ENCODE measurements at places on chromosomes 1 and 21.

DNA sequence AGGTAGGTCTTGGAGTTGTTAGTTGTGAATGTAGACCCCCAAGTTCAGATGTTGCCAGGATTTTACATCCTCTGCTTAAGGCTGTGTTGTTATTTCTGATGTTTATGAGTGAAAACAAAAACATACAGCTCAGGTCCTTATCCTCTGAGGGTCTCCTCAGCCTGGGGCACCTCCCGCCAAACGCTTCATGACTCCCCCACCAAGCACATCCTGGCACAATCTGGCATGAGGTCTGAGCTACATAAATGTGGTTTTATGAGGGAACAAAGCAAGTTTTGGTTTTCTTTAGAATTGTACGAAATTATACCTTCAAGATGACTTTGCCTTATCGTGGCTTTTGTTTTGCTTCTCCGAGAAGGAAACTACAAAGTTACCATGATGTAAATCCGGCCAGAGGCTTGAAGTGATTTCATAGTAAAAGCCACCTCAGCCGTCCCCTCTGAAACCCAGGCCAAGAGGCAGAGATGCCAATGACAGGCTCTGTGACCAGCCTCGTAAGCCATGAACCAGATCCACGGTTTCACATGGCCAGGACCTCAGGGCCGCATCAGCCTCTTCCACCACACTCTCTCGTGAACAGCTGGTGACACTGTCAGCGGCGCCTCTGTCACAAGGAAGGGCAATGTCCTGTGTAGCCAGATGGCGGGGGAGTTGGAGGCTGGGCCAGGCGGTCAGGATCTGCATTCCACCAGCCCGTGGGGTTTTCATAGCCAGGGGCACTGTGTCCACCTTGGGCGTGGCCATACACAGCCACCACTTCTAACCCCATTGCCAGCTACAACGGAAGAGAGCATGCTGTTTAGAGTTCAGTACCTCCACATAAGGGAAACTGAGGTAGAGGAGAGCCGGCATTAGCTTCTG lies 199.4 kb downstream of the KIF26B start:
- DNase-seq, result no peak

GRCh38 chr1:209585672-209586071 lies 2.2 kb downstream of the CAMK1G start:
- DNase-seq, result no peak

DNA sequence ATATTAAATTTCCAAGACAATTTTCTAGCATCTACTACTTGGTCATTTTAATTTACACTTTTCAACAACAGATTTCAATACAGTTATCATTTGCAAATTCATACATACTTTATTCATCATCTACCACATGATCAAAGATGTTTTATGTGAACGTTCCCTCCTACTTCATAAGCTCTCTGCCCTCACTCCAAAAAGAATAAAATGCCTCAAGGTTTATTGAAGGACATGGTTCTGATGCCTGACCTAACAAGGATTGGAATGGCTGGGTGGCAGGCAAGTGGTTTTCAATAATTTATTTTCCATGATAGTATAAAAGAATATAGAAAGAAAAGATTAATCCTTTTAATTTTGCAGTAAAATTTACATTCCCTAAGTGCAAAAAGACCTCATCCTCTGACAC lies 5.4 kb downstream of the CDKN2C start:
- no peak for DNase-seq

GRCh38 chr1:84260852-84261518 lies 40.5 kb upstream of the SAMD13 start:
- no peak for DNase-seq

DNA sequence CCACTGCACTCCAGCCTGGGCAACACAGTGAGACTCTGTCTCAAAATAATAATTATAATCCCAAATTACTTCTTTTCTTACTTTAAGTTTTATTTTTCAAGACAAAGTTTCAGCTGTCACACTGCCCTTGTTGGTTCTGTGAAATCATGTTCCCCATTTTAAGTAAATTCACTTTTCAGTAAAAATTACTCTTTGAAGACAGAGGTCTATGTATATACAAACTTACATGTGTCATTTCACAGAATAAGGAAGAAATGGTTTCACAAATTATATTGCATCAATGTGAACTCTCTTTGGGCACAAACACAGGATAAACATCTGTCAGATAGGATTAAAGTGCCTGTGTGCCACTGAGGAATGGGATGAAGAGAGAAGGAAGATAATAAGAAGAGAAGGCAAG lies 33.1 kb upstream of the ETS2 start:
- no peak for DNase-seq

DNA sequence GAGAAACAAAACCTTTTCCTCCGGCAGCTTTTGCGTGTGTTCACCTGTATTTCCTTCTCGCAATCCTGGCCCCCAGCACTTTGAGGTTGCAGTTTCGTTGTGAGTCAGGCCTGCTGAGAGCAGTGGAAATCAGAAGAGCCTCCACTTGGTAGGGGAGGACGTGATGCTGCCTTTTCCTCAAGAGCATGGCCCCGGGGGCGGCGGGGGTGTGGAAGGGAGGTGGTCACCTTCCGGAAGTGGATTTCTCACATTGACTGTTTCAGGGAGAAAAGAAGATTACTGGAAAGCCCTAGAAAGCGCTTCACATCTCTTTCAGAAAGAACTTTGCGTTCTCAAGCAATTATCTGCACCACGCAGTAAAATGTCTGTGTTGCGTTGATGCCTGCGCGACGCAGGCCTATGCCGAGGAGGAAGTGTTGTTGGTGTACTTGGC lies 12.2 kb upstream of the IL10 start:
- DNase-seq, result no peak

GRCh38 chr1:2257245-2257627 lies 29.1 kb downstream of the SKI start:
- DNase-seq, result no peak

Measured in SK-N-DZ (cell line).